A549 treated with RU486 at 1 μM for 4 hours (cell line): ENCODE measurements at places on chromosomes 5 and 9. TPM values are rescaled to one million over a fixed set of nuclear protein-coding genes. Genes with fewer than 3 reads are reported as not detected.

ARID3C gene
- 0.07 to 0.17 TPM (median 0.13 TPM) in 3 of 5 replicates, not detected in the others for total RNA-seq

DNAJC21 gene
- 23.3 to 32.1 TPM (median 26.7 TPM) in 5 replicates for total RNA-seq

SLC6A7 gene
- 0.03 TPM in 3 of 5 replicates, not detected in the others for total RNA-seq

ARL14EPL gene
- 0.16 to 0.32 TPM (median 0.24 TPM) in 4 of 5 replicates, not detected in the other for total RNA-seq

NUDT12 gene
- 0.98 to 1.8 TPM (median 1.6 TPM) in 5 replicates for total RNA-seq

HK3 gene
- total RNA-seq, result not detected in 5 replicates

CFAP77 gene
- 0.10 to 0.12 TPM (median 0.10 TPM) in 3 of 5 replicates, not detected in the others for total RNA-seq

PRLR gene
- total RNA-seq, result 0.01 to 0.29 TPM (median 0.14 TPM) in 4 of 5 replicates, not detected in the other

KIF3A gene
- total RNA-seq, result 7.1 to 12.0 TPM (median 10.0 TPM) in 5 replicates
